ENCODE measurements at places on chromosomes 5 and 9.

GRCh38 chr9:128068386-128069205, 564 bp downstream of the SLC25A25 start:
- peak; percentile 46 for DNase-seq

- DNase-seq: no peak
Observed at GRCh38 chr5:172768573-172769341, 2.2 kb downstream of the DUSP1 start.

DNA sequence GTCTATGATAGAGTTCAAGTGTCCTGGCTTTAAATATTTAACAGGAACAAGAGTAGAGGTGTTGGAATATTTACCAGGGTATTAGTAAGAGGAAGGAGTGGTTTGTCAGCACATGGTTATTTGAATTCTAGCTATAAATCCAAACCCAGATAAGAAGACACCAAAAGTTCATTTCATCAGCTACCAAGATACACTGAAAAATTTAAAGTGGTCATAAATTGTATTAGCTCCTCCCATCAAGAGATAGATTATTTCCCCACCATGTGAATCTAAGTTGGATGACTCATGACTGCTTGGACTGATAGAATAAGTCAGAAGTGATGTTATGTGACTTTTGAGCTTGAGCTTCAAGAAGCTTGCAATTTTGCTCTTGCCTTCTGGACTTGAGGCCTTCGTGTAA, 72.1 kb upstream of the GRAMD2B start:
- no peak for DNase-seq

- DNase-seq: no peak
Observed at GRCh38 chr9:91546574-91546973, 122.9 kb upstream of the NFIL3 start.

DNA sequence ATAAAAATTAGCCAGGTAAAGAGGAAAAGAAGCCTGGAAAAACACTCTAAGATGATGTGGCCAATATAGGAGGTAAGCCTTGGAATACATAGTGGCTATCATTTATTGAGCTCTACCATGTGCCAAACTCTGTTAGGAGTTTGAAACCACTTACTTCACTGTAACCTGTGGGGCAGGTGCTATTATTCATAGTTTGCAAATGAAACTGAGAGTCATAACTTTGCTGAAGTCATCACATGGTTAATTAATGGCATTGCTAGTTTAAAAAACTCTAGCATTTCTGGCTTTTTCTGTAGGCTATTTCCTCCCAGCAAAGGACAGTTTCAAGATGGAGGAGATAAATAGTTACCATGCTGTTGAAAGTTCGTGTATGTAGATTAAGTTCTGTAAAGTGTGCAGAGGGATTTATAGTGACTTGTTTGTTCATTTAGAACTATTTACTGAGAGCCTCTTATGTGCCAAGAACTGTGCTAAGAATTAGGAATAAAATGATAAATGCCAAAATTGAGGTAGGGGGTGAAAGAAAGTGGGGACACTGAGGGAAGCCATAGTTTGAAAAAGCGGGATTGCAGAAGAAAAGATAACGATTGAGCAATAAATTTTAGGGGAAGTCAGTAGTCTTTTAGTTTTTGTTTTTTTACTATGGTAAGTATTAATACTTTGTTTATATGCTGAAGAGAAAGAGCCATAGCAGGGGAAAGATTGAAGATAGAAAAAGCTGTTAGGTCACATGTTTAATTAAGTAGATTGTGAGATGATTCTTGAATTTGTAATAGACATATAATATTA, 57.2 kb downstream of the WDR70 start:
- no peak for DNase-seq

DNA sequence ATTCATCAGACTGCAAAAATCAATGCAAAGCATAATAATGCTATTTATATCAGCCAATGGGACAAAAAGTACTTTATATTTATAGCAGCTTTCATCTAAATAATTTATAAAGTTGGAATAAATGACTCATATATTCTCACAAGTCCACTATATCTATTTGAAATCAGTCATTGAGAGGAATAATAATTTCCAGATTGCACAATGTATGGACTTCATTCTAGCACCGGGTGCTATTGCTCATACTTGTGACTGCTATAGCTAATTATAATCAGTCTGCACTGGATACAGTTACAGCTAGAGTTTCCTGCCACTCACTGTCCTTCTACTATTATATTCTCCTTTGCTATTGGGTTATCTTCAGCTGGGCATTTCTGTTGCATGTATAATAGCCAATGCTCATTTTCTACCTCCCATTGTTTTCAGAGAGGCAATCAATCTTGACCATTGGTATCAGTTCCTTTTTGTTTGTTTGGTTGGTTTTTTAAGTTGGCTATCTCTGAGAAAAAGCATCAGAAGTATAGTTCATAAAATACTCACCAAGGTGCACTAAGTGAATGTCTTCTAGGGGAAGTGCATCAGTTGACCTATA, 1.9 kb downstream of the CDH18 start:
- no peak for DNase-seq

DNA sequence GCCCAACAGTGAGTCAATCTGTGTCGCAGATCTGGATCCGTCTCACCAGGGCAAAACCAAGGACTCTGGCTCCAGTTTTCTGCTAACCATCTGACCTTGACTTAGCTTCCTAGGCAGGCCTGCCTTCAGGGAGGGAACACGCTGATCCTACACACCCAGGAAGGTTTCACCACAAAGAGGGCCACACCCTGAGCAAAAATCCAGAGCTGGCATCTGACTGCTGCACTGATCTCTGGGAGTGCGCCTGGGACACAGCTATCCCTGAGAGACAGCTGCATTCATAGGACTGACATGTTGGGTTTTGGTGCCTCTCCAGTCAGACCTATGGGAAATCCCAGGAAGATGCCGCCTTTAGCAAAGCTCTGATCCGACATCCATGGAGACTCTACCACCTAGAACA, 47.5 kb downstream of the CDK5RAP2 start:
- DNase-seq: no peak

- DNase-seq: no peak
Observed at GRCh38 chr9:76868897-76869296, 37.0 kb downstream of the PRUNE2 start.

DNA sequence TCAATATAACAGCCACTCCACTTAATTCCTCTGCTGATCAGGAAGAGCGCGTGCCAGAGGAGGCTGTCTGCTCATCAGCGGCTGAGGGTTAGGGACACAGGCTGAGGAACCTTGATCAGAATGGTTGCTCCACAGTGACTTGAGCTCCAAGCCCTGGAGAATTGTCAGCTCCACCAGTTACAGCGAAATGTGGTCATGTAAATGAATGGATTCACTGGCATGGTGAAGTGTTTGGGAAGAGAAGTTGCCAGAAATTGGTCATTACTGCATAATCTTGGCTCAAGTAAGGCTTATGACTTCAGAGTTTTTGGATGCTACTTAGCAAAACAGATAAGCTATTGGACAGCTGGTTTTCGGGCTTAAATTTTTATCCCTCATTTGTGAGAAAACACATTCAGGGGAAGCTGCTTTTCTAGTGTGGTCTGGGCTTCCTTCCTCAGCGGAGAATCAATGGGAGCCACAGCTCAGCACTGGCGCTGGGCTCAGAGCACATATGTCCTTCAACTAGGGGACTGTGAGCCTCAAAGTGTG, 65.0 kb downstream of the PRRT1B start:
- DNase-seq: no peak

- DNase-seq: no peak
Observed at GRCh38 chr5:155530046-155530445, 516.5 kb downstream of the KIF4B start.

- no peak for DNase-seq
Observed at GRCh38 chr5:6583049-6583880, 49.6 kb downstream of the NSUN2 start.

DNA sequence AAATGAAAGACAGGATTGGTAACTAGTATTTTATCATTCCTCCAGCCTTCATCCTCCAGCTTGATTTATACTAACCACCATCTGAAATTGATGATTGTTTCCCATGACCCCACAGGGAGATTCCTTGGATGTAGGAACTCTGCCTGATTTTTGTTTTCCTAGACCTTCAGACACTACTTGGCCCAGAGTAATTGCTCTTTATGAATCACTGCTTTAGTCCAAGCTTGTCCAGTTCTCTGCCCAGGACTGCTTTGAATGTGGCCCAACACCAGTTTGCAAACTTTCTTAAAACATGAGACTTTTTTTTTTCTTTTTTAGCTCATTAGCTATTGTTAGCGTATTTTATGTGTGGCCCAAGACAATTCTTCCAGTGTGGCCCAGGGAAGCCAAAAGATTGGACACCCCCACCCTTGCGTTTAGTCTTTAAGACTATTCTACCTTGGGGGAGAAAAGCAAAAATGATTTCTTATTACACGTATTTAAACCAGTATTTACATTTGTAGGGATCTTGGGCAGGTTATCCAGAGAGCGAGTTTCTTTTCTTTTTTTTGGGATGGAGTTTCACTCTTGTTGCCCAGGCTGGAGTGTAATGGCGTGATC, 18.4 kb downstream of the BASP1 start:
- no peak for DNase-seq

Measured in NCI-H2171 (cell line).